Endothelial cell of umbilical vein (primary cell): ENCODE measurements at places on chromosomes 13 and 19. TPM values are rescaled to one million over a fixed set of nuclear protein-coding genes. Genes with fewer than 3 reads are reported as not detected.
A peak's percentile ranks its signal among the peaks of the same experiment; 100 is the strongest.

DNA sequence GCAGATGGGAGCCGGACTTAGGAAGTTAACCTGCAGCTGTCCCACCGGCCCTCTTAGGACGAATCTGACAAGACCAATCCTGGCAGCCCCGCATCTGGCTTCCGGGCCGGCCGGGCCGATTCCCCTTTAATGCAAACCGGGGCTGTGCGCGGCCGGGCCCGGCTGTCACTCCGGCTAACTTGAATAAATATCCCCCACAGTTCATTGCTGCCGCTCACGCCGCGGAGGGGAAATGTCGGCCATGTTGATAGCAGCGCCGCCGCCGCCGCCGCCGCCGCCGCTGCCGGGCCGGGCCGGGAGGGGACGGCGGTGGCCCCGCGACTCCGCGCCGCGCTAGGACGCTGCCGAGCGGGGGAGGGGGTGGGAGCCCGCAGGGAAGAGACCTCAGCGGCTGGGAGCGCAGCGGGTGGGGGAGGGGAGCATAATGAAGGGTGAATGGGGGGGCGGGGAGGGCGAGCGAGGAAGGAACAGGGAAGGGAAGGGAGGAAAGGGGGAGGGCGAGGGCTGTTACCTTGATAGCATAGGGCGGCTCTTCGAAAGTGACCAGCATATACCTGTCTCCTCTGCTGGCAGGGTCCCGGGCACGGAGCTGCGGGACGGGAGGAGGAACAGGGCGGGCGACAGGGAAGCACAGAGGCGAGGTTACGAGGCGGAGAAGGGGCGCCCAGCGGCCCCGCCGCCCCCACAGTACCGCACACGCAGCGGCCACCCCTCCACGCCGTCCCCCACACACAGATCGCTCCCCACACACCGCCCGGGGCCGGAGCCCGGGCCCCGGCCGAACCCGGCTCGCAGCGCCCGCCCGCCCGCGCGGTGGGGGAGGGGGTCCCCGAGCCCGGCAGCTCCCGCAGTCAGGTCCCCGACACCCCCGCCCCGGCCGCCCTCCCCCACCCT is 1.1 kb downstream of the INTS6 start:
- DNase-seq, result peak; percentile 66

DNA sequence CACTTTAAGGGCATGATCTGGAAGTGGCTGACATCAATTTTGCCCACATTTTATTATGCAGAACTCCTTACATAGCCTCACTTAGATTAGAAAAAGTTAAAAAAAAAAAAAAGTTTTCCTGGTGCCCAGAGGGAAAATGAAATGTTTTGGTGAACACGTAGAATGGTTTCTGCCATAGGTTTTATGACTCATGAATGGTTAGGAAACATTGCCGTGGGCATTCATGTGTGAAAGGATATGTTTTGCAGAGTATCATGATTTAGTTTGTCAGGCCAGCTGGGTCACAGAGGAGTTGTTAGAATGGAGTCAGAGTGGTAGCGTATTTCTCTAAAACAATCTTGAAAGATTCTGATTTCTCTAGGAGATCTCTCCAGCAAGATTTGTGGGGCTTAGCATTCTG is 133.8 kb downstream of the MRPL57 start:
- no peak for DNase-seq

The CRB3 gene
- total RNA-seq, result not detected in 2 replicates

The ZSCAN1 gene
- total RNA-seq, result not detected in 2 replicates

- no peak for DNase-seq
These were observed 12.3 kb downstream of the SLC7A1 start for GRCh38 chr13:29583073-29583785.

- DNase-seq, result no peak
These were observed 113.6 kb upstream of the MBNL2 start for GRCh38 chr13:97108530-97108900.

- DNase-seq, result no peak
These were observed at the start of gene NKPD1 for GRCh38 chr19:45160870-45161737. TSS of gene NKPD1 (minus strand) at chr19:45160982. CDS start at chr19:45160150, 832 bp downstream.

The CALR3 gene
- total RNA-seq, result not detected in 2 replicates

DNA sequence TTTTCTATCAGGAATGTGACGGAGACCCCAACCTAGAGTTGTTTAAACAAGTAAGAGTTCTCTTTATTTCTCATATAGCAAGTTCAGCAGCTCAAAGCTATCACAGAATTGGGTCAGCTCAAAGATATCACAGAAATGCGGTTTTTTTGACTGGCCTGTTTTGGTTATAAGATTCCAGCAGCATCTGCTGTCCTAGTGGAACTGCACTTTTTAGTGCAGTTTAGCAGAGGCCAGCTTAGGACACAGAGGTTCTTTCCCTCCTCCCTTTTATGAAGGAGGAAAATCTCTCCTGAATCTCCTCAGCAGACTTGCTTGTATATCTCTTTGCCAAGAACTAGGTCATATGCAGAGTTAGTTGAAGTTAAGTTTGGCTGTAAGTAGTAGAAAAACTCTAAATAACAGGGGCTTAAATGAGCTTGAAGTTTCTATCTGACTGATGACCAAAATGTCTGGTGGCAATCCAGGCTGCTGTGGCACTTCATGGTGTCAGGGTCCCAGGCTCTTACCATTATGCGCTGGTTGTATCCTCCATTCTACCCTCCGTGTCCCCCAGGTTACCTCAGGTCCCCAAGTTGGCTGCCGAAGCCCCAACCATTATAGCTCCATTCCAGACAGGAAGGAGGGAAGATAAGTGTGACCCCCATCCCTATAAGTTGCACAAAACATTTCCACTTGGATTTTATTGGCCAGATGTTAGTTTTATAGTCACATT is 6.6 kb downstream of the PPP2R1A start:
- DNase-seq, result no peak

- DNase-seq, result no peak
These were observed 3.2 kb downstream of the LILRA5 start for GRCh38 chr19:54309811-54310210.

DNA sequence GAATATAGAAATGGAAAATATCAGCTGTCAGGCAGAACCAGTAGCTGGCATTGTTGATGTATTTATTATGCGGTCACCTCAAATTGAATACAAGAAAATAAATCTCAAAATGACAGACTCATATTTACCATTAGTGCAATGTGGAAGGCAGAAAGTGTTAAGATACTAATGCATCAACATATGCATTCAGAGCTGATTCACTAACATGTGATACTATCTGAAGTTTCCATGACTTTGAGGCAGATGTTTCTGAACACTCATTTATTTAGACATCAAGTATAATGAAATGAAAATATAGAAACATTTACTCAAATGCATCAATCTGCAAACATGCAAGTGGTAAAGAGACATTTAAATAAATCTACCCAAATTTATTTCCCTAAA is 474.2 kb upstream of the SLC10A2 start:
- no peak for DNase-seq

The METTL21C gene
- total RNA-seq, result not detected in 2 replicates

The ZNF728 gene
- not detected in 2 replicates for total RNA-seq

GRCh38 chr13:65468628-65469027 is 1761.5 kb downstream of the PCDH9 start:
- DNase-seq, result no peak

The STRN4 gene
- total RNA-seq, result 108 and 116 TPM in 2 replicates

- no peak for DNase-seq
These were observed 25.7 kb downstream of the CCDC70 start for GRCh38 chr13:51887468-51887867.

- DNase-seq, result no peak
These were observed at the start of gene GNA15 for GRCh38 chr19:3135961-3136683. TSS of gene GNA15 (plus strand) at chr19:3136033. CDS start at chr19:3136451, 418 bp downstream.

DNA sequence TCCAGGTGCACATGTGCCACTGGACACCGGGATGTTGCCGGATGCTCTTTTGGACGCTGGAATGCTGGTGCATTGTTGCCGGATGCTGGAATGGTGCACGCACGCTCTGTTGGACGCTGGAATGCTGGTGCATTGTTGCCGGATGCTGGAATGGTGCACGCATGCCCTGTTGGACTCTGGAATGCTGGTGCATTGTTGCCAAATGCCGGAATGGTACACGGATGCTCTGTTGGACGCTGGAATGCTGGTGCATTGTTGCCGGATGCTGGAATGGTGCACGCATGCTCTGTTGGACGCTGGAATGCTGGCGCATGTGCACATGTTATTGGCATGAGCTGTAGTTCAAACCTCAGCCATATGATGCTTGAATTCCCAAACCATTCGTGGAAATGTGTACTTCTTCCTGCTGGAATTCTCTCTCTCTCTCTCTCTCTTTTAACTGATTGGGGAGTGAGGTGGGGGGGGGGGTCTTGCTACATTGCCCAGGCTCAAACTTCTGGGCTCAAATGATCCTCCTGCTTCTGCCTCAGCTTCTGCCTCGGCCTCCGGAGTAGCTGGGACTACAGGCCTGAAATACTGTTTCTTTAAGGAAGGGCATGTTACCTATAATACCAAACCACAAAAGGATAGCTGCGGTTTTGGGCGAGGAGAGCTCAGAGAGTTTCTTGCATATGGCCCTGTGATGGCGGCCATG is 1.2 kb upstream of the MCF2L start:
- no peak for DNase-seq

The RPS28 gene
- 1,555 and 1,664 TPM in 2 replicates for total RNA-seq

DNA sequence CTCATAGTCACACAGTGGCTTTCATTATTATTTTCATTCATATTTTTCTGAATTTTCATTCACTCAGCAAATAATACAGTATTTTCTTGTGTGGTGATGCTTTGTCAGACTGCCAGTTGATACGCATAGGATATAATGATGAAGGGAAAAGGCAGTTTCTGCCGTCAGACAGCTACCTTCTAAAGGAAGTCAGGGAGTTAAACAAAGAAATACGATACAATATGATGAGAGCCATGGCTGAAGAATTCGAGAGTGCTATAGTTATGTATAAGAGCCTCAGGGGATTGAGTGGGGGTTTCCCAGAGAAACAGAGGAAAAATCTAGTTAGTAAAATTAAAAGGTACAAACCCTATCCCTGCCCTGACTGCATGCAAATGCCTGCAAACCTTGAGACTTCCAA is 479.1 kb downstream of the OLFM4 start:
- no peak for DNase-seq

DNA sequence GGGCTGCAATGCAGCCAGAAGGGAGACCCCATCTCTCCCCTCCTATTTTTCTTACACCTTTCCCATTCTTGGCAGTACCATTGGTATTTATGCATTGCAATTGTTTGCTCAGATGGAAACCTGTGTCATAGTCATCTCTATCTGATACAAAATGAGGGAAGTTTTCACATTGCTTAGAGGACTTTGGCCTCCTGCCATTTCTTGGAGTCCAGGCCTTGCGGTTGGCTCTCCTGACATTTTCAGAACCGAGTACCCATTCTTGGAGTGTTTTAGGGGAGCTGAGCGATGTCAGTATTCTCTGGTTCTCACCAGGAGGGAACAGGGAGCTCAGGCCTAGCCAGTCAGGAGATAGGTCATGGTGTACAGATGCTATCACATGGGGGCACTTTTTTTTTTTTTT is 1.5 kb downstream of the SIN3B start:
- DNase-seq, result no peak

The KLK14 gene
- not detected in 2 replicates for total RNA-seq

The LHB gene
- total RNA-seq, result not detected in 2 replicates

DNA sequence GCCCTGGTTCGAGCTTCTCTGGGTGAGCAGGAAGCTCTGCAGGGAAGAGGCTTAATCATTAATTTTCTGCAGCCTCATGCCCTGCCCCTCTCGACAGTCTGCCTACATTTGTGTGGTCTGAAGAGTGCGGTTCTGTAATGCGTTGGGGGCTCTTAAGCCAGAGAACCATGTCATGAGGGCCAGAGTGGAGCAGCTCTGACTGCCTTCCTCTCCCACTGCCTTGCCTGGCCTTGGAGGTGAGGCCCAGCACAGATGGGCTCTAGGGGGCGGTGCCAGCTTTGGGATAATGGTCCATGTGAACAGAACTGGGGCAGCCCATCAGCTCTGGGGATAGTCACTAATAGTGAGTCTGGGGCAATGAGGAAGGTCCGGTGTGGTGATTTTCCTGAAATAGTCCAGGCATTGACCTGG is 5.7 kb downstream of the FGF9 start:
- DNase-seq, result no peak

GRCh38 chr19:17332677-17333581 is 1.7 kb downstream of the ANO8 start:
- peak; percentile 45 for DNase-seq

The SIGLEC6 gene
- total RNA-seq, result not detected in 2 replicates
